Urothelium cell line (cell line): ENCODE measurements at places on chromosomes 12 and 14.

- no peak for DNase-seq
These were observed 9.7 kb downstream of the CKB start for GRCh38 chr14:103512701-103513611.

DNA sequence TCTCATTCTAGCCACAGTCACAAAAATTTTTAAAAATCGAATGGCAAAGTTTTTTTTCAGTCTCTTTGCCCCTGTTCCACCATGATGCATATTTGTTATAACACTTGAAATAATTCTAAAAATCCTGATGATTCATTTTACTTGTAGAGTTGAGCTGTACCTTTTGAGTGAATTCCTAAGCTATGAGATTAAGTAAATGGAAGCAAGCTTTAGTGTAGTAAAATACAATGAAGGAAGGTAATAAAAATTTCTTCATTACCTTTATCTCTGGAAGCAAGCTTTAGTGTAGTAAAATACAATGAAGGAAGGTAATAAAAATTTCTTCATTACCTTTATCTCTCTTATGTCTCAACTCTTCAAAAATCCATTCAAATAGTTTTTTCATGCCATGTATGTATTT is 46.1 kb downstream of the TMTC3 start:
- DNase-seq = no peak

DNA sequence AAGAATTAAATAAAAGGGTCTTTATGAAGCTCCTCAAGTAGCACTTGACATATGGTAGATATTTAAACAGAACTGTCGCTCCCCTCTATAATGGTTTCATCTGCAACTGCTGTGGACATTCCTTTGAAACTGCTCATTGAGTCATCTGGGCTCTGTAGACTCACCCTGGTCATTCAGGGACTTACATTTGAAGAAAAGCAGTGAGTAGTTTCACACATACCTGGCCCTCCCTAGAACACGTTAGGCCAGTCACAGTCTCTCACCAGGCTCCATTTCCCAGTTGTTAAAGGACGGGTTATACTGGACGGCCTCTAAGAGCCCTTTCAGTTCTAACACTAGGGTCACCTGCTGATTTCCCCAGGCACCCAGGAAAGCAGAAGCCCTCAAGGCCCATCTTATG is 217.0 kb downstream of the BCL11B start:
- DNase-seq = no peak

GRCh38 chr12:49813131-49813530 is 15.1 kb downstream of the NCKAP5L start:
- DNase-seq = no peak
